ENCODE measurements at places on chromosomes 12 and 14.

DNA sequence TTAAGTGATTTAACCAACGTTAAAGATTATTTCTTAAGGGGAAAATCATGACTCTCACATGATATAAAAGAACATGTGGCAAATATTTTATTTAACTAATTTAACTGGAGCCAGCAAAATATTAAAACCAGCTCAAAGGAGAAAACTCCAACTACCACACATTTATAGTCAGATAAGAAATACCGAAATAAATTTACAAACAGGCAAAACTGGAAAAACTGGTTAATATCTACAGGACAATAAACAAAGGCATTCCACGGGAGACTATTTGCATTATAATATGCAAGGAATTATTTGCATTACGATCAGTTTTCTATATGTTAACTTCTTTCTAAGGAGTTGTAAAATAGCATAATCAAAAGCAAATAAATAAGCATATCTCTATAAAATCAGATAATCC is 13.8 kb upstream of the BCL2L14 start:
- no peak for DNase-seq

DNA sequence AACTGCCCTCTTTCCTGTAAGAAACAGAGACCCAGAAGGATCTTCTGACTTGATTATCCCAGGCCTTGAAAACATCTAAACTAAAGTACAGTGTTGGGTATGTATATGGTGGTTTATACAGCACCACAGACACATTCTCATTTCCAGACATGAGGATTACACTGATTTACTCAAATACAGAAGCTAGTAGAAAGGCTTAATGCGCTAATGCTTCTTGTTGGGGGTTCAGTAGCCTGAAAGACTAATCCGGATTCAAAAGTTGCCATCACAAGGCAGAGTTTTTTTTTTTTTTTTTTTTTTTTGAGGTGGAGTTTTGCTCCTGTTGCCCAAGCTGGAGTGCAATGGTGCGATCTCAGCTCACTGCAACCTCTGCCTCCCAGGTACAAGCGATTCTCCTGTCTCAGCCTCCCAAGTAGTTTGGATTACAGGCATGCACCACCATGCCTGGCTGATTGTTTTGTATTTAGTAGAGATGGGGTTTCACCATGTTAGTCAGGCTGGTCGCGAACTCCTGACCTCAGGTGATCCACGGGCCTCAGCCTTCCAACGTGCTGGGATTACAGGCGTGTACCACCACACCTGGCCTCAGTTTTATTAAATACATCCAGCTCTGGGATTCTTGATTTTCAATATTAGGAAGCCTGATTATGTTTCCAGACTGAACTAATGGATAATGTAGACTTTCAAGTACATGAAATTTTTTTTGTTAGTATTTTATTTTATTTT is 46.3 kb upstream of the HECTD1 start:
- DNase-seq = no peak

GRCh38 chr14:72970824-72971434 is 44.7 kb downstream of the DCAF4 start:
- DNase-seq = no peak

- DNase-seq = no peak
These were observed 496 bp upstream of the ISCU start for GRCh38 chr12:108561852-108562347.

DNA sequence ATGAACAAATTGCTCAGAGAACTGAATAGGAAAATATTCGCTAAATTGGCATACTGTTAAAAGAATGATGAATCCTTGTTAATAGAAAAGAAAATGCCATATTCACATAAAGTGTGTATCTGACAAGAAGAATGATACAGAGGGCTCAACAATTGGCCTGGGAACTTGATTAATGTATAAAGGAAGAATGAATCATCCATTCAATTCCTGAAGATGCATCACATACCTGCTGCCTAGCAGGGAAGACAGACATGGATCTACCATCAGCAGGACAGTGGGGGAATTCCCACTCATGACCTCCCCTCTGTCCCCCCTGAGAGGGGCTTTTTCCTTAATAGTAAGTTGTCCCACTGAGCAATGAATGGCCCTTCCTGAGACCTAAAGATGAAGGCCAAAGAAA is 13.5 kb downstream of the PTPN21 start:
- no peak for DNase-seq

GRCh38 chr12:89693639-89694202 is 14.9 kb downstream of the ATP2B1 start:
- DNase-seq = no peak

GRCh38 chr12:32451816-32452215 is 52.5 kb downstream of the FGD4 start:
- no peak for DNase-seq

Data from stimulated activated CD8-positive, alpha-beta memory T cell treated with anti-CD3 and anti-CD28 coated beads, Interleukin-15, amount 100 ng/mL, for 48 hours (primary cell).